Hippocampal formation (tissue), 2 donors: ENCODE measurements at places on chromosomes 7 and 10.

DNA sequence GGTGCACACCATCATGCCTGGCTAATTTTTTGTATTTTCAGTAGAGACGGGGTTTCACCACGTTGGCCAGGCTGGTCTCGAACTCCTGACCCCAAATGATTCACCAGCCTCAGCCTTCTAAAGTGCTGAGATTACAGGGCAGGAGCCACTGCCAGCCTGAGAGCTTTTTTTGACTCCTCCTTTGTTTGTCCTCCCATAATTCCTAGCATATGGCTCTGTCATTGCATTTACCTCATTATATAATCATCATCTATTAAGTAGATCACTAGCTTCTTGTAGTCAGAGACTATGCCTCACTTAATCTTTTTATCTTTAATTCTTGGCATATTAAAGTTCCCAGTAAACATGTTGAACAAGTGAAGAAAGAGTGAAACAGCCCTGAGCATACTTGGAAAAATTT, 82.1 kb downstream of the CPEB3 start:
- no peak for DNase-seq

- DNase-seq: no peak
These were observed 91.2 kb downstream of the DNAJB6 start for GRCh38 chr7:157427811-157428553.

DNA sequence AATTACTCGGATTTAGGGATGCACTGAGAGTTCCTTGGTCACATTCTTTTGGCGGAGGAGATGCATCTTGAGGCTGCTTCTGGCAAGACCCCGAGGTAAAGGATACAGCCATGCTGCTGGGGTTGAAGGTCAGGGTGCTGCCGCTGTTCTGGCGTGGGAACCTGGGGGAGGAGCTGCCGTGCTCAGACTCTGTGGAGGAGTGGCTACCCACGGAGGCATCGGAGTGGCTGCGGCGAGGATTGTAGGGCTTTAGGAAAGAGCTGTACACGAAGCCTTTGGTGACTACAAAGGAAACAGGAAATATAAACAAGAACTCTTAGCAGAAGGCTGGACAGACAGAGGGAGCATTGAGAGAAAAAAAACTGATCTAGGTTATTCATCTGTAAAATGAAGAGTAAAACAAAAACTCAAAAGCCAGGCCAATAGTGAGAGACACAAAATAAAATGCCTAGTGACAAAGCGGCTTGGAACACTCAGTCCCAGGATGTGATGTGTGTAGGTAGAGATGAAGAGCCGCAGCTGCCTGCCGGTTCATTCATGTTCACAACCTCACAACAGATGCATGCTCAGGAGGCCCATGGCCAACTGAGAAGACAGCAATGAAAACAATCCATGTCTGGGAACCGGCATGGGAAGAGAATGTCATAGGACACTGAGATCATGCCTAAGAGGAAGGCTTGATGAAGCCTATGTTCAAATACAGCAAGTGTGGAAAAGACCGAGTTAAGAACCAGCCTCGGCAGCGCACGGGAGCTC, 97.8 kb downstream of the ABCC2 start:
- no peak for DNase-seq

GRCh38 chr7:131222171-131222570, 105.5 kb upstream of the MKLN1 start:
- no peak for DNase-seq

DNA sequence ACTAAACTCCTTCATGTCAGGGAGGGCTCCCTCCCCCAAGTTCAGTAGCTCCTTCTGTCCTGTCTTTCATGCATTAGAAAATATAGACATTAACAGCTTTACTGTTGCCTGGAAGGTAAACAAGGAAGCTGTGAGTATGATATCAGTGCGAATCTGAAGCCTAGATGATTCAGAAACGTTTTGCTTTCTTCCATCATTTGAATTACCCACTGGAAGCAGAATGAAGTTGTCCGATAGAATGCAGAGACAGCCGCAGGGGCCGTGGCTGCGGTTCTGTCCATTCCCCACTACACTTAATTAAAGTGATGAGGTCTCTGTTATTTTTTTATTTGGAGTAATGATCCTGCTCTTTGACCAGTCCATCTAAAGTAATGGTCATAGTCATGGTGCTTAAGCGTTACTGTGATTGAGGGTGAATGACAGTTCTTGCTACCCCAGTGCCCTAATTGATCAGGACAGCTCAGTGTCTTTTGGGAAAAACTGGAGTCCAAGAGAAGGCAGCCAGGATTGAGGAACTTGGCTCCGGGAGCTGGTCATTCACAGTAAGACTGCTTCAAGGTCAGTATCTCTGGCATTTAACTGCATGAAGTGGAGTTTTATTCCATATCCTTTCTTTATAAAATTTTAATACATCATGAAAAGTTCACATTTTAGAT, 69.9 kb downstream of the PTPRE start:
- no peak for DNase-seq

DNA sequence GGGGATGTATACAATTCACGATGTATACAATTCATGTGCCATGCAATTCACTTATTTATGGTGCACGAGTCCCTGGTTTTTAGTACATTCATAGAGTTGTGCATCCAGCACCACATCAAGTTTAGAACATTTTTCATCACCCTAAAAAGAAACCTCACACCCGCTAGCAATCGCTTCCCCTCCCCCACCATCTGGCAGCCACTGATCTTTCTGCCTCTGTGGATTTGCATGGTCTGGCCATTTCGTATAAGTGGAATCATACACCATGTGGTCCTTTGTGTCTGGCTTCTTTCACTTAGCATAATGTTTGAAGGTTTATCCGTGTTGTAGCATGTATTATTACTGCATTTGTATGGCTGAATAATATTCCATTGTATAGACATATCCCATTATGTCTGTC, 52.1 kb downstream of the PRF1 start:
- DNase-seq: no peak

- no peak for DNase-seq
These were observed 116.9 kb upstream of the ANLN start for GRCh38 chr7:36272567-36273269.

- DNase-seq: no peak
These were observed 38.4 kb upstream of the ELFN1 start for GRCh38 chr7:1631678-1632077.

GRCh38 chr10:92790440-92790839, 57.9 kb upstream of the EXOC6 start:
- no peak for DNase-seq

GRCh38 chr10:15419279-15419874, 48.3 kb upstream of the FAM171A1 start:
- no peak for DNase-seq
